ENCODE measurements at places on chromosomes 7 and 10.

GRCh38 chr10:129046065-129046681, 420.9 kb upstream of the MGMT start:
- DNase-seq: no peak

DNA sequence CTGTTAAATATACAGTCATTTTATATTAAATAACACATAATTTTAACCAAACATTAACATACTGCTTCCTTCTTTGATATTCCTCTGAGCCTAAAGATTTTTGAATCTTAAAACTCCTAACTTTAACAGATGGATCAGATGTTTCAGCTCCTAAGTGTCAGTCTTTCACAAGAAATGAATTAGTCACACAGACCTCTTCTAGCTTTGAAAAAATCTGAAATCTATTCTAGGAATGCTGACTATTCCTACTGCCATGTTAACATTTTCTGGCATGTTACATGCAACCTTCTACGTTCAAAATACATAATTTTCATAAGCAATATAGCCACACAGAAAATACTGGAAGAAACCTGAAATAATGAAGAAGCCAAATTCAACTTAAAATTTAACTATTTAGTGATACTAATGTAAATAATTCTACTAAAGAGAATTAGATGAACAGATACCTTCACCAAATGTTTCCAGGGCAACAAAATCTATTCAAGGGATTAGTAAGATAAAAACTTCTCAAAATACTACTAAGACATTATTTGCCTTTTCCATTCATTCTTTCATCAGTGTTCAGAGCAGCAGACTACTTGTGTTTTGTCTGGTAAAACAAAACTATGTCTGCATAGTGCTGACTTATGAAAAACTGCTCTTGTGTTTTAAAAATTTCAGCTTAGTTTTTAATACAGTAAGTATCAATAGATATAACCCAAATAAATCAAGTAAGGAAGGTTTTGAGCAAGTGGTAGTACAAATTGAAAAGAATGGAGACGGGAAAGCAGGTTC, 9.2 kb downstream of the JMJD1C start:
- no peak for DNase-seq

- no peak for DNase-seq
Observed at GRCh38 chr10:61408105-61408504, 45.1 kb downstream of the TMEM26 start.

- DNase-seq: no peak
Observed at GRCh38 chr10:83982812-83983211, 156.5 kb upstream of the GHITM start.

GRCh38 chr10:30827531-30828120, 198.1 kb upstream of the LYZL2 start:
- no peak for DNase-seq

- no peak for DNase-seq
Observed at GRCh38 chr10:78617631-78618030, 451.1 kb upstream of the ZMIZ1 start.

DNA sequence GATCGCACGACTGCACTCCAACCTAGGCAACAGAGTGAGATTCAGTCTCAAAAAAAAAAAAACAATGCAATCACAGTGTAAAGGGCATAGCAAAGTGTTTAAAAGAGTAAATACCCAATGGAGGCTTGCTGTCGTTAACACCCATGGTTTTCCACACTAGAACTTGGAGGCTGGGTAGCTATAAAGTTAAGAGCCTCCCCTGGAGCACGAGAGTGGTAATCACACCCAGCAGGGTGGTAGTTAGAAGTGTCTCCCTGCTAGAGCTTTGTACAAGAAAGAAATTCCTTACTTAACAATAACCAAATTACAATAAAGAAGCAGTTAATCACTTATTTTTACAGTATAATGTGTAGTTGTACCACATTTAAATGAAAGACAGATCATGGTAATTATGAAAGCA, 1078.9 kb downstream of the NRG3 start:
- DNase-seq: no peak

DNA sequence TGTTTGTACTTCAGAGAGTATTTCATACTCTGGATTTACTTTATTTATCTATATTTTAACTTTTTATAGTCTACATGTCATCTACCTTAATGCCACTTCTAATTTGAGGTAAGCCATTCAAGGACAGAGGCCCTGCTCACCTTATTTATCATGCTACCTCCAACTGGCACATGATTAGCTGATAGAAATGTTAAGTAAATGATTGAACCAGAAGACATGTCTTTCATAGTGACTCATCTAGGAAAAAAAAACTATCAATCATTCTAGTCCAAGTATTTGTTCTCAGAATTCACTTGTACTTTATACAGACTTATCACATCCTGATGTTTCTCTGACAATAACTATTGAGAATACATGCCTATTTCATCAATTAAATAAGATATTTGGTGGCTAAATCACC, 856.3 kb downstream of the XPNPEP1 start:
- DNase-seq: no peak

GRCh38 chr7:29140873-29141468, 5.4 kb downstream of the CPVL start:
- DNase-seq: no peak

DNA sequence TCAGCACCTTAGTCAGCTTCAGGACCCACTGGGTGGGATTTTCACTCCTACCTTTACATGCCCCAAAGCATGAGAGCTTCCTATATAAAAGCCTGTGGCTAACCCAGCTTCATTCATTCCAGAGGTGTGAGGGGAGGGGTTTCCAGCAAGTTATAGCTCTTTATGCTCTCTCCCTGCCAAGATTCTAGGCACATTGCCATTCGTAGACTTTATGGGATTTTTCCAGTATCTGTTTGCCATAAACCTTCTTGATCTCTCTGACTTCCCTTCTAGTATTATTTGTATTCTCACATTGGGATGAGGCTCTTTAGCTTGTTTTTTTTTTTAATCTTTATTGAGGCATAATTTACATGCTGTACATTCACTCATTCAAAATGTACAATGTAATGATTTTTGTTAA, 67.5 kb downstream of the POU6F2 start:
- DNase-seq: no peak

- DNase-seq: no peak
Observed at GRCh38 chr7:46626261-46626660, 705.2 kb upstream of the IGFBP3 start.

- no peak for DNase-seq
Observed at GRCh38 chr7:85583131-85583953, 396.5 kb upstream of the SEMA3D start.

DNA sequence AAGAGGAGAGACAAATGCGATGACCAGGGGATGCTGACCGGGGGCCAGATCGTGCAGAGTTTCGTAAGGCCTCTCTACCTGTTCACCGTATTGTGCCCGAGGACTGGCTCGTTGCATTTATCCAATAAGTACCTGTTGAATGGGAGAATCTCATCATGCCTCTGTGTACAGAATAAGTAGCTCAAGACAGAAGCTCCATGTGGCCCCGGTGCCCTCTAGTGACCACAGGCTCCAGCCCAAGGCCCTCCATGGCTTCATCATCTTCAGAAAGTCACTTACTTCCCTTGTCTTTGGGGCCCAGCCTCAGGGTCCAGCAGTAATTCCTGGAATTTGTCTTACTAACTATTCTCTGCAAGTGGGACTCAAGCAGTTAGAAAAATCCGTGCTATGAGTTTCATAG, 151.0 kb downstream of the CHN2 start:
- DNase-seq: no peak

- DNase-seq: no peak
Observed at GRCh38 chr7:118452128-118452527, 227.6 kb downstream of the ANKRD7 start.

DNA sequence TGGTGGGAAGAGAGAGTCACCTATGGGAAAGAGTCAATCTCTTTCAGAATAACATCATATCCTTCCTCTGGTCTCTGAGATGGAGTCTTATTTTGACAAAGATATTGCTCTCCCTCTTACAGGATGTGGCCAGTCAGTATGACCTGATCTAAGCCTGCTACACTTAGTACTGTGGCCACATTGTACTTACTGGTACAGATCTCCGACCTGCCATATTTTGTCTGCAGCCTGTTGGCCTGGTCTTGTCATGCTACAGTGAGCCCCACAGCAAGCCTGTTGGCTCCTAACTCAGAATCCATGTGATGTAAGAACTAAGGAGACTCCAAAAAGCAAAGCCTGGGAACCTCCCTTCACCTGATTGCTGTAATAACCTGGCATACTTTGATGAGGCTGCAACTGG, 377.8 kb downstream of the SFMBT2 start:
- DNase-seq: no peak

DNA sequence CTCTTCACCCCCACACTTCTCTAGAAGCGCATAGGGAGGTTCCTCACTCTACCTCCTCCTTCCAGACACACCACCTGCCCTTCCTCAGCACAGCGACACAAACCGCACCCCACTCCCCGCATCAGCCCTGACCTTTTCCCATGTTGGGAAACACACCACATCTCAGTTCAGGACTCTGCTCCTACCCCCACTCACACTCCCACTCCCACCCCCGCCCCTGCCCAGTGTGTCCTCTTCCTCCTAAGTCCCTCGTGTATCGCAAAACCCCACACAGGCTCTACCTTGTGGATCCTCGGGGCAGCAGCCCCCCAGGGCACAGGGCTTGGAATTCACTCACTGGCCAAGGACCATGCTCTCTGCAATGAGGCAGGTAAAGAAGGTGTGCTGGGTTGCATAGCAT, 4.2 kb upstream of the AOC1 start:
- no peak for DNase-seq

GRCh38 chr10:77357611-77358310, 279.8 kb downstream of the KCNMA1 start:
- DNase-seq: no peak

Measured in stimulated activated naive CD4-positive, alpha-beta T cell (primary cell).